ENCODE measurements at places on chromosomes 11 and 22. TPM values are rescaled to one million over a fixed set of nuclear protein-coding genes. Genes with fewer than 3 reads are reported as not detected.

GRCh38 chr11:127044535-127044934 lies 44.0 kb upstream of the KIRREL3 start:
- H3K4me1 ChIP-seq: no peaks in the 10 kb centered on the region
- no peaks in the 10 kb centered on the region for H3K36me3 ChIP-seq
- H3K27me3 ChIP-seq: peaks cover 1% of the 10 kb centered on the region

DNA sequence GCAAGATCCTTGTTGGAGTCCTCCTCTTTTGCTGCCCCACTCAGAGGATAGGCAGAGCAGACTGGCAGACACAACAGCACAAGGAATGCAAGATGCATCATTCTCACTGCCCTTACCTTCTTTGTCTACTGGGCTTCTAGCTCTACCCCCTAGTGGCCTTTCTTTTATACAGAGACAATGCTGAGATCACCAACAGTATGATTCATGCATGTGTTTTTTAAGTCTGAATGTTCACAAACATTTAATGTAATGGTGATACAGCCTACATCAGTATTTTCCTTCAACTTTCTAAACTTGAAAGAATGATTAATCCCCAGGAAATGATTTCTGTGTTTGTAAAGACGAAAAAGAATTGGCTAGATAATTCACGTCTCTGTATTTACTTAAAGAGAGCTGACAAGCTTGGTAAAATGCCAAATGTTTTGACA lies at the start of gene MMP10:
Gene MMP10 (minus strand): TSS at position 138 of the 428 bp plus-strand sequence. CDS start 37 bp downstream, at position 101.
- no peak within 1 kb of the TSS for H3K4me3 ChIP-seq
- H3K27me3 ChIP-seq: peaks cover 7% of the 10 kb centered on the region

The SYT8 gene
- total RNA-seq: not detected

The SNAP29 gene
- 22.8 TPM for total RNA-seq

- no peaks in the 10 kb centered on the region for H3K36me3 ChIP-seq
- H3K4me1 ChIP-seq: peaks cover 6% of the 10 kb centered on the region
- H3K27me3 ChIP-seq: no peaks in the 10 kb centered on the region
- no peak for DNase-seq
- no peak overlapping the region for H3K27ac ChIP-seq
Measured at GRCh38 chr22:22938672-22939587, 51.3 kb downstream of the IGLL5 start.

DNA sequence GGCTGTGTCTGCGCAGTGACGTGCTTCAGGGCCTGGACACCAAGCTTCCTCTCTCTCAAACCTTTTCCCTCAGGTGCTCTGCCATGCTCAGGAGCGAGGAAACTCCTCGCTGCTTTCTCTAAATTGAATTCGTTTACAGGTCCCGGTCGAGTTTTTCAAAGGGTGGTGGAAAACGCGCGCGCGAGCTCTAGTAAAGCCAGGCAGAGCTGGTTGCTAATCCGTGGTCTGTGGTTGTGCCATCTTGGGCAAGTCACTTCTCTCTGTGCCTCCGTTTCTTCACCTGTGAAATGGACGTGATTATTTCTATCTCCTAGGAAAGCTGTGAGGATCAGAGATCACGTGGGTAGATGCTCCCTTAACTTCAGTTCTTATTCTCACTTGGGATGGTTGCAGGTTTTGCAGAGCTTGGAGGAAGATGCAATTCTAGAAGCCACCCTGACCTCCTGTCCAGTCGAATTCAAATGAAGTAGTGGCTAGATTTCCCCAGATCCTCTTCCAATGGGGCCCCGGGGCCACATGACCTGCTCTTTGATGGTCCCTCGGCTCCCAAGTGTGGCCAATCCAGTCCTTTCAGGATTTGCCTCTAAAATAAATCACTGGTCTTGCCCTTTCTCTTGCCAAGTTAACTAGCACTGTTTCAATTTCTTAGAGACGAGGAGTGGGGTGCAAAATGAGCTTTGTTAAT lies 10.5 kb upstream of the ALX4 start:
- no peaks in the 10 kb centered on the region for H3K36me3 ChIP-seq
- DNase-seq: no peak
- no peak overlapping the region for H3K4me3 ChIP-seq
- no peak overlapping the region for H3K27ac ChIP-seq
- peaks cover 78% of the 10 kb centered on the region for H3K27me3 ChIP-seq

DNA sequence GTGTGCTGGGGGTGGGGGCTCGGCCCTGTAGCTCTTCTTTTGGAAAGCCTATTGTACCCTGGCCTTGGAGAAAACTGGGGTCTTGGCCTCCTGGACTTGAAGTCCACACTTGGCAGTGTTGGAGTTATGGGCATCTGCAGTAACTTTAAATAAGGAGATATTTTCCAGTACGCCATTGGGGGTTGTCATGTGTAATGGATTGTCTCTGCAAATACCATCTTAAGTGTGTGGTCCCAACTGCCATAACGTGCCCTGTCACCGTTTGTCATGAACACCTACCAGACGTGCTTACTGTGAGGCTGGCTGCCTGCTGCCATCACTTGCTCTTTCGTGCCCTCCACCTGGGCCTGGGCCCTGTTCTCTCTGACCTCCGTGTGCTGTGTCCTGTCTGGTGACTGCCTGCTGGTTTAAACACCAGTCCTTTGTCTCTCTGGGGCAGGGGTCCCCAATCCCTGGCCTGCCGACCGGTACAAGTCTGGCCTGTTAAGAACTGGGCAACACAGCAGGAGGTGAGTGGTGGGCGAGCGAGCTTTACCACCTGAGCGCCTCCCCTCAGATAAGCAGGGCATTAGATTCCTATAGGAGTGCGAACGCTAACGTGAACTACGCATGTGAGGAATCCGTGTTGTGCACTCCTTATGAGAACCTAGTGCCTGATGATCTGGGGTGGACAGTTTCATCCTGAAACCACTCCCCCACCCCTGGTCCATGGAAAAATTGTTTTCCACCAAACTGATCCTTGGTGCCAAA lies 3.6 kb upstream of the ZDHHC8 start:
- peaks cover 20% of the 10 kb centered on the region for H3K4me1 ChIP-seq
- H3K27ac ChIP-seq: no peak overlapping the region
- H3K36me3 ChIP-seq: peaks cover 35% of the 10 kb centered on the region

GRCh38 chr11:123218451-123218850 lies 23.4 kb upstream of the CLMP start:
- H3K27ac ChIP-seq: no peak overlapping the region
- peaks cover 6% of the 10 kb centered on the region for H3K27me3 ChIP-seq
- DNase-seq: no peak
- no peak overlapping the region for H3K4me3 ChIP-seq
- H3K36me3 ChIP-seq: no peaks in the 10 kb centered on the region

- H3K36me3 ChIP-seq: peaks cover 10% of the 10 kb centered on the region
- peaks cover 10% of the 10 kb centered on the region for H3K4me1 ChIP-seq
- H3K27ac ChIP-seq: no peak overlapping the region
- H3K4me3 ChIP-seq: no peak overlapping the region
- no peaks in the 10 kb centered on the region for H3K27me3 ChIP-seq
Measured at GRCh38 chr11:31651822-31652221, 142.3 kb downstream of the ELP4 start.

GRCh38 chr22:42350373-42350772 lies 79.9 kb upstream of the TCF20 start:
- no peaks in the 10 kb centered on the region for H3K36me3 ChIP-seq
- no peaks in the 10 kb centered on the region for H3K4me1 ChIP-seq
- DNase-seq: no peak
- no peak overlapping the region for H3K4me3 ChIP-seq
- H3K27me3 ChIP-seq: no peaks in the 10 kb centered on the region

DNA sequence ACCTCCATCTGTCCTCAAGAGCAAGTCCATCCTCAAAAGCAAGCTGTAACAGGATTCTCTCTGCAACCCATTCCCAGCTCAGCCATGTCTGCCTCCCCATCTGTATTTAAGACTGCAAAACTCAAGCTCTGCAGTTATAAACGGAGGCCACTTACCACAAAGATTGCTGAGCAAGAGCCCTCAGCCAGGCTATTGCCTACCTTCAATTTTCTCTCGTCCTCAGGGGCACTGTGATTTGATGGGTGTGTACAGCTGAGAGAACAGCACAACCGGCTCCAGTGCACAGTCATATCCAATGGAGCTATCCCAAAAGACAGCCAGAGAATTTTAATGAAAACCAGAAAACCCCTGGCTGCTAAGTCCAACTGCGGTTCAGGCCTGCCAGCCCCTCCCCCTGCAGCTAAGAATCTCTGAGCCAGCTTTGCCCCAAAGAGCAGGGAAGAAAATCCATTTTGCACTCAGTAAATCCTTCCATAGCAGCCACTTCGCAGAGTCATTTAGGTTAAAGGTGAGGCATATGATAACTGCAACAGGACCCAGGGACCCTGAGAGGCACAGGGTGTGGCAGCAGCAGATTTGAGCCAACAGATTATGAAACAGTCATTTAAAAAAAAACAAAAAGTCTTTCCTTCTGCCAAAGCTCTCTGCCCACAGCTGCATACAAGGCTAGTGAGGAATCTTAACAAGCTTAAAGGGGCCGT lies 37.6 kb downstream of the RAB30 start:
- no peak for DNase-seq
- H3K4me1 ChIP-seq: peaks cover 32% of the 10 kb centered on the region
- no peak overlapping the region for H3K27ac ChIP-seq
- H3K27me3 ChIP-seq: no peaks in the 10 kb centered on the region
- H3K4me3 ChIP-seq: no peak overlapping the region

DNA sequence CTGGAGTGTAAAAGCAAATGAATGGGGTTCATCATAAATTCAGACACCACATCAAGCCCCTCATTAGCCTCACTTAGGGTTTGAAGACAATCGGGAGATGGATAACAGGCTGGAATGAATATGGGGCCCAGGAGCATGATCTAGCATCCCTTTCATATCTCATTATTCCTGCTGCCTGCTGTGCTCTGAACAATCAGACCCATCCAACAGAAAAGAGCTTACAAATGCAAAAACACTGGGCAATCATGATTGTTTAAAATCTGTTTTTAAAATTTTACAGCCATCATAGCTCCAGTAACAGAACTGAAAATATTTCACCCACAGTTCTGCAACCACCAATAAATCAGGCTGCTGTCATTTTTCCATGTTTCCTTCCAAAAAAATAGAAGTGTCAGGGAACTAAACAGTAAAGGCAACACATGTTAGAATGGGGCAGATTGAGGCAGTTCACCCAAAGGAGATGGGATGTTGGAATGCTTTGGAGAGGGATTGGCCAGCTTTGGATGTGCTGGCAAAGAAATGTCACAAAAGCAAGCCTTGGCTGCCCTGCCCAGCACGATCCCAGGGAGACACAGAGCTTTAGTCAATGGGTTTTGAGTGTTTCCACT lies 47.8 kb upstream of the BMAL1 start:
- no peak overlapping the region for H3K4me3 ChIP-seq
- DNase-seq: no peak
- H3K27ac ChIP-seq: no peak overlapping the region
- H3K36me3 ChIP-seq: no peaks in the 10 kb centered on the region

- H3K4me3 ChIP-seq: no peak overlapping the region
- H3K27ac ChIP-seq: no peak overlapping the region
- no peak for DNase-seq
- H3K36me3 ChIP-seq: no peaks in the 10 kb centered on the region
- no peaks in the 10 kb centered on the region for H3K27me3 ChIP-seq
Measured at GRCh38 chr11:129055196-129055595, 112.5 kb upstream of the TP53AIP1 start.

- no peak overlapping the region for H3K4me3 ChIP-seq
- DNase-seq: no peak
- H3K4me1 ChIP-seq: peaks cover 15% of the 10 kb centered on the region
- H3K27me3 ChIP-seq: no peaks in the 10 kb centered on the region
- peaks cover 4% of the 10 kb centered on the region for H3K36me3 ChIP-seq
Measured at GRCh38 chr11:123519055-123519796, 89.2 kb downstream of the GRAMD1B start.

- no peaks in the 10 kb centered on the region for H3K4me1 ChIP-seq
- H3K27ac ChIP-seq: no peak overlapping the region
- no peaks in the 10 kb centered on the region for H3K36me3 ChIP-seq
- no peak overlapping the region for H3K4me3 ChIP-seq
Measured at GRCh38 chr11:44404736-44405395, 94.9 kb upstream of the ALX4 start.

The GTSE1 gene
- 42.4 TPM for total RNA-seq

The KIF18A gene
- 26.4 TPM for total RNA-seq

GRCh38 chr11:33449798-33450197 lies 192.6 kb downstream of the HIPK3 start:
- no peaks in the 10 kb centered on the region for H3K4me1 ChIP-seq
- DNase-seq: no peak
- no peak overlapping the region for H3K27ac ChIP-seq
- H3K36me3 ChIP-seq: no peaks in the 10 kb centered on the region
- peaks cover 11% of the 10 kb centered on the region for H3K27me3 ChIP-seq

The DERL3 gene
- total RNA-seq: 5.2 TPM

DNA sequence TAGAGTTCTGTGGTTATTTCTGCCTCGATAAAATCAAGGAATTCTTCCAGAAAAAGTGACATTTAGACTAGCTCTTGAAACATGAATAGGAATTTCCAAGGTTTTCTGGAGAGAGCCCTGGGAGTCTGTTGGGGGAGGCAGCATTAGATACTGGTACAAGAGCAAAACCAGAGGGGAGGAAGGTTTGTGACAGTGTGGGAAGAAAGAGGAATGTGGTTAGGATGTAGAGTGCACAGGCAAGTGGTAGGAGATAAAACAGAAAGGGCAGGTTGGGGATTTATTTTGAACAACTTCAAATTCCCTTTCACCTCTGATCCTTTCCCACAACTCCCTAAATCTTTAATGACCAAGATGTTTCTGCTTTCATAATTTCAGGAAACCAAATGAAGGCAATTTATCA lies 588.4 kb downstream of the METTL15 start:
- no peak overlapping the region for H3K4me3 ChIP-seq
- no peak for DNase-seq
- H3K27ac ChIP-seq: no peak overlapping the region
- H3K4me1 ChIP-seq: no peaks in the 10 kb centered on the region
- H3K36me3 ChIP-seq: no peaks in the 10 kb centered on the region

The F2 gene
- not detected for total RNA-seq

- H3K4me3 ChIP-seq: no peak overlapping the region
- H3K27me3 ChIP-seq: peaks cover 30% of the 10 kb centered on the region
- no peak overlapping the region for H3K27ac ChIP-seq
- peaks cover 33% of the 10 kb centered on the region for H3K4me1 ChIP-seq
- H3K36me3 ChIP-seq: no peaks in the 10 kb centered on the region
- no peak for DNase-seq
Measured at GRCh38 chr22:28911777-28912669, 28.7 kb downstream of the ZNRF3 start.

GRCh38 chr11:68335683-68336082 lies 23.3 kb downstream of the LRP5 start:
- DNase-seq: no peak
- no peak overlapping the region for H3K27ac ChIP-seq
- H3K4me1 ChIP-seq: peaks cover 55% of the 10 kb centered on the region
- no peak overlapping the region for H3K4me3 ChIP-seq
- no peaks in the 10 kb centered on the region for H3K27me3 ChIP-seq

GRCh38 chr11:17541330-17541885 lies 2.8 kb downstream of the USH1C start:
- no peak for DNase-seq
- H3K4me1 ChIP-seq: peaks cover 3% of the 10 kb centered on the region
- no peak overlapping the region for H3K4me3 ChIP-seq

GRCh38 chr11:6650980-6651379 lies 4.6 kb downstream of the DCHS1 start:
- H3K36me3 ChIP-seq: no peaks in the 10 kb centered on the region
- peak; percentile 60 for DNase-seq
- H3K27me3 ChIP-seq: peaks cover under 1% of the 10 kb centered on the region

The SCGB1D1 gene
- not detected for total RNA-seq

The APLNR gene
- not detected for total RNA-seq

The OR2AG1 gene
- total RNA-seq: not detected

- H3K4me3 ChIP-seq: no peak overlapping the region
- H3K36me3 ChIP-seq: no peaks in the 10 kb centered on the region
- DNase-seq: no peak
- H3K4me1 ChIP-seq: no peaks in the 10 kb centered on the region
- no peak overlapping the region for H3K27ac ChIP-seq
Measured at GRCh38 chr22:43488031-43488866, 76.4 kb downstream of the MPPED1 start.

- no peaks in the 10 kb centered on the region for H3K27me3 ChIP-seq
- no peak for DNase-seq
Measured at GRCh38 chr22:46353483-46354105, 18.1 kb downstream of the TRMU start.

The TRPM5 gene
- total RNA-seq: 0.05 TPM

The FGF19 gene
- 0.09 TPM for total RNA-seq

Measured in activated CD4-positive, alpha-beta T cell treated with anti-CD3 and anti-CD28 coated beads for 36 hours (primary cell).